ENCODE measurements at places on chromosomes 3 and 15.

GRCh38 chr3:57164217-57164656, 916 bp downstream of the IL17RD start:
- peak; percentile 26 for DNase-seq

- DNase-seq = peak; percentile 16
Observed at GRCh38 chr3:192409201-192409837, 318.0 kb downstream of the FGF12 start.

DNA sequence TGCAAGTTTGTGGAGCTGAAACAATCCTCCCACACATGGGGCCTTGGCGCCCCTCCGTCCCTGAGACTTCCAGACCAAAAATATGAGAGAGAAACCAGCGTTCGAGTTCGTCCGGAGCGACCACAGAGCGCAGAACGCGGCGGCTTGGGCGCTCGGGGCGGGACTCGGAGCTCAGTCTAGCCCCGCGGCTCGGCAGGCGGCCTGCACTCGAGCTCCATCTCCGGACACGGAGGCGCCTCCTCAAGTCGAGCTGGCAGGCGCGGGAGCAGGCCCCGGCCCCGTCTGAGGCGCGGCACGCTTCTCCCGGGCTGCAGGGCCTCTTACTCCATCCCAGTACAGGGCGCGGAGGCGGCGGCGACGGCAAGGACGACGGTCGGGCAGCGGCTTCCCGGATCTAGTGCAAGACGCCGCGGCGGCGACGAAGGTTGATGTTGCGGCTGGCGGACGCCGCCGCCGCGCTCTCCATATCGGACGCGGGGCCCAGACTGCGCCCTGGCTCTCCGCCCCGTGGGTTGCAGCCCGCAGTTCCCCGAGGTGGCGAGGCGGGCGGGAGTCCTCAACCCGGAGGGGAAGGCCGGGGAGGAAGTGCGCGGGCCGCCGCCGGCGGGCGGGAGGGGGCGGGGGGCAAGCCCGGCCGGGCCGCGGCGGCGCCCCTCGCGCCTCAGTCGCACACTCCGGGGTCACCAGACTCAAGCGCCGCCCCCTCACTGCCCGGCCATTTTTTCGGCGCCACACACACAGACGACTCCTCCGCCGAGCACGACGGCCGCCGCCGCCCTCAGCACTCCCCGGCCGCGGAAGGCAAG, 674 bp downstream of the MSL2 start:
- DNase-seq = peak; percentile 74

DNA sequence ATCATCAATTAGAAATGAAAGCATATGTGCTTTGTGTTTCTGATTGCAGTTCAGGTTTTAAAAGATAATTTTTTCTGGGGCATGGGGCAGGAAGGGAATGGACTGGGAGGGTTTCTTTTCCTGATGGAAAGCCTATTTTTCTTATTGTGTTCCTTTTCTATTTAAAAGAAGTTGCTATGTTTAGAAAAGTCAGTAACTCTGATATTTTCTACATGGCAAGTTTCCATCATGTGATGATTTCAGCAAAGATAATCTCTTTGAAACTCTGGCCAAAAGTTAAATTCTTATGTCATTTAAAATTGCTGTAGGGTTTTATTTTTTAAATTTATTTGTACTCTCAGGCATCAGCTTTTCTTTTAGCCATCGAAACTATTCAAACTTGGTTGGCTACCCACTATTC, 601.2 kb downstream of the FOXP1 start:
- peak; percentile 58 for DNase-seq
